PC-3 (cell line): ENCODE measurements at places on chromosomes 5 and 9. TPM values are rescaled to one million over a fixed set of nuclear protein-coding genes. Genes with fewer than 3 reads are reported as not detected.

DNA sequence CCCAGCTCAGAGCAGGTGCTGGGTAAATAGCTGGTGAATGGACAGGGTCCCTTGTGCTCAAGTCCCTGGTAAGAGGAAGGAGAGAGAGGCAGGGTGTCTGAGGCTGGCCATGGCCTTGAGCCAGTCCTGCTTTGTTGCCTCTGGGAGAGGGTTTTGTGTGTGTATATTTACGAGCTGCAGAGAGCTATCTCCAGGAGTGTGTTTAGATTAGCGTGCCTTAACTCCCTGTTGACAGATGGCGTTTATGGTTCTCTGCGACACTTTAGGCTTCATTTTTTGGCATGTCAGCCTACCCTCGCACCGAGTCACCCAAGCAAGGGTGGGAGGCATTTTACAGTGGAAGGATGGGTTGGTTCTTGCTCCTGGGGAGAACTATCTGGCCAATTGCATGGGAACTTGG is 22.2 kb downstream of the HMCN2 start:
- DNase-seq, result no peak

- DNase-seq, result no peak
Measured at GRCh38 chr5:129382921-129383672, 77.0 kb upstream of the ADAMTS19 start.

DNA sequence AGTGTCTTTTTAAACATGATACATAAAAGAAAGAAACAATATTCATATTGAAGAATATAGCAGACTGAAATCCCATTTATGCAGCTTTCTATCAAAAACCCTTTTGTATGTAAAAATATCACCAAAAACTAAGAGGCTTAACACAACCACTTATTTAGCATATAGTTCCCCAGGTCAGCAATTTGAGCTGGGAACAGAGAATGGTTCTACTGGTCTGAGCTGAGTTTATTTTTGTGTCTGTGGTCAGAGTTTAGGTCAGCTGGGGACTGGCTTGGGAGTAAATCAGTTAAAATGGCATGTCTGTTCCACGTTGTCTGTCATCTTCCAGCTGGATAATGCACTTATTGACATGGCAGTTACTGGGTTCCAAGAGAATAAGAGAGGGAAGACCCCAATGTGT is 165.0 kb downstream of the TMEM232 start:
- no peak for DNase-seq

DNA sequence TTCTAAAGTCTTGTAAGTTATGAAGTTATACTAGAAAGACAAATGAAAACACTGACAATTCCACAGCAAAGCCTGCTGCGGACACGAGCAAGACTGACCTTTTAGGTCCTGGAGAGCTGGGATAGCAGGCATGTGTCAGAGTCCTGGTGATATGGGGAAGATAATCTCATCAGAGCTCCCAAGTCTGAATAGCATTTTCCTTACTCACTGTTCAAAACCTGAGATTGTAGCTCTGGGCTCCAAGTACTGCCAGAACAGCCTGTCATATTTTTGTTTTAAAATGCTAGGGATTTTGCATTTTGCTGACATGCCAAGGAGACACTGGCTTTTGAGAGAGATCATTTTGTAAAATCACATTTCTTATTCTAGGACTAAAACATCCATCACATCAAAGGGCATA is 90.1 kb downstream of the DRD1 start:
- DNase-seq, result no peak

DNA sequence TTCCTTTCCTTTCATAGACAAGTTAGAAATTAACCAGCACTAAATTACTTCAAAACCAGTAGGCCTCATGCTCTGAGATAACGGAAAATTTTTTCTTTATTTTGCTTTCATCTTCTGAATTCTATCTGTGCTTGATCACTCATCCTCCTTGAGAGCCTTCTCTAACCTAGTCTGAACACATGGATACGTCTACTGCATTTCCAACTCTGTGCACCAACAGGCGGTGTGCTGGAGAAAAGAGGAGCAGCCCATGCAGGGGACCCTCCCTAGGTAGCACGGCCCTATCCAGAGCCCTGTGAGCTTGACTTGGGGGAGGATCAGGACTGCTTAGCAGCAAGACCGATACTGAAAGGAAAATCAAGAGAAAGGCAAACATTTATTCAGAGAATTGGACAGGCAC is 149.8 kb downstream of the AUH start:
- DNase-seq, result no peak

- no peak for DNase-seq
Measured at GRCh38 chr9:88974641-88975040, 16.6 kb upstream of the S1PR3 start.

DNA sequence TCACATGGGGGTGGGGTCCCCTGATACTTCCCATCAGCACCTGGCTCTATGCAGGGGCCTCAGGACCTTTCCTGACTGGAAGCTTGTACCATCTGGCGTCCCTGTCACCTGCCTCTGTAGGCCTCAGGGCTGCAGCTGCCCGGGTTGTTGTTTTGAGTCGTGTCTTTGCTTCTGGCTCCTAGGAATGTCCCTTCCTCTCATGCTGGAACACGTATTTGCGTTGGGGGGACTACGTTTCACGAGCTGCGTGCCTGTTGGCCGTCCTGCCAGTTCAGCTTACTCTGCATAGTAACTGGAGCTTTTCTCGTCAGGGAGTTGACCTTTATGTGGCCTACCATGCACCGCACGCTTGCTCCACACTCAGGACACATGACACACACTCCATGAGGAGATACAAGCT is 54.9 kb upstream of the IRX4 start:
- no peak for DNase-seq

DNA sequence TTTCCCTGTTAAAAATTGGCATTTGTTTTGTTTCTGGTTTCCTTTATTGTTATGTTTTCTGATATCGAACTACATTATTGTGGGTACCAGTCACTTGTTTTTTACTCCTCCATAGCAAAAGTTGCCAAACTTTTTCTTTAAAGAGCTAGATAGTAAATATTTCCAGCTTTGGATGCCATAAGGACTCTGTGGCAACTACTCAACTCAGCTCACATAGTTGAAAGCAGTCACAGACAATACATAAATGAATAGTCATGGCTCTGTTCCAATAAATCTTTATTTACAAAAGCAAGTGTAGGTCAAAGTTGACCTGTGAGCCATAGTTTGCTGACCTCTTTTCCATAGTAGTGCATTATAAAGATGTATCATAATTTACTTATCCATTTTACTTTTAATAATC is 305.0 kb downstream of the RASEF start:
- DNase-seq, result peak; percentile 72

DNA sequence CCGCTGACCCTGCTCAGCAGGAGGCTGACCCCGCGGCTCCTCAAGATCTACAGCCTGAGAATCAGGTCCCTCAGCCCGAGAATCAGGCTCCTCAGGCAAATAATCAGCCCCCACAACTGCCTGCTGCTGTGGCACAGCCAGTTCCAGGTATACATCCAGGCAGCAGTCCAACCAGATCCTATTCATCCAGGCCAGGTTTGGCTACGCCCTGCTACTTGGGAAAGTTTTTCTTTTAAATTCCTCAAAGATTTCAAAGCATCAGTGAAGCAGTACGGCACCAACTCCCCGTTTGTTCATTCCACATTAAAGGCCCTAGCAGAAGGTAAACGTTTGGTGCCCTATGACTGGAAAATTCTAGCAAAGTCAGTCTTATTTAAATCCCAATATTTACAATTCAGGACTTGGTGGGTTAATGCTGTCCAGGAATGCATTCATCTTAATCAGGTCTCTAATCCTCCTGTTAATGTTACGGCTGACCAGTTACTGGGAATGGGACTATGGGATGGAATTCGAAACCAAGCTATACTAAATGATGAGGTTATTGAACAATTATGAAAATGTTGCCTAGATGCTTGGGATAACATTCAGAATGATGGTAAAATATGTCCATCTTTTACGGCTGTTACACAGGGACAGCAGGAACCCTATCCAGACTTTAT is 102.3 kb downstream of the SYK start:
- no peak for DNase-seq

ZNF883 gene
- total RNA-seq, result not detected in 2 replicates
